Activated T-helper 9 cell treated with anti-CD3 and anti-CD28 coated beads, Interleukin-2, amount 50 U/mL, for 16 hours (primary cell): ENCODE measurements at places on chromosomes 4 and X.
A peak's percentile ranks its signal among the peaks of the same experiment; 100 is the strongest.

DNA sequence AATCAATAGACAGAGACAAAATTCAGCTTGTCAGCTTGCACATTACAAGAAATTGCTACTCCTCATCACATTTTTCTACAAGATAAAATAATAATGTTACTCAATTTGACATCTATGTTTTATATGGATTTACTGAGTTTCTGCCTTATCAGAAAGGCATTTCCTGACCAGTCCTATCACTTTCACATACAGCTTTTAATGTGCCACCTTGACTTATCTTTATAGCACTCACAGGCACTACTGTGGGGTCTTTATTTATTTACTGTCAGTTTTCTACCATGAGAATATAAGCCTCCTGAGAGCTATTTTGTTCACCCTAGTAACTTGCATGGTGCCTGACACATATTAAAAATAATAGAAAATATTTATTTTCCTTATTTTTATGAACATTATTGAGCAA, 6.0 kb downstream of the NDST4 start:
- DNase-seq, result no peak

- DNase-seq, result peak; percentile 50
These were observed 994 bp downstream of the GALNT7 start for GRCh38 chr4:173169428-173170181.

GRCh38 chrX:15600745-15601144, at the start of gene ACE2:
Gene ACE2, minus strand, starts transcription at chrX:15600960. Its CDS starts 49 bp downstream, at chrX:15600911.
- DNase-seq, result no peak

GRCh38 chr4:108519911-108520601, 100.3 kb upstream of the RPL34 start:
- no peak for DNase-seq

DNA sequence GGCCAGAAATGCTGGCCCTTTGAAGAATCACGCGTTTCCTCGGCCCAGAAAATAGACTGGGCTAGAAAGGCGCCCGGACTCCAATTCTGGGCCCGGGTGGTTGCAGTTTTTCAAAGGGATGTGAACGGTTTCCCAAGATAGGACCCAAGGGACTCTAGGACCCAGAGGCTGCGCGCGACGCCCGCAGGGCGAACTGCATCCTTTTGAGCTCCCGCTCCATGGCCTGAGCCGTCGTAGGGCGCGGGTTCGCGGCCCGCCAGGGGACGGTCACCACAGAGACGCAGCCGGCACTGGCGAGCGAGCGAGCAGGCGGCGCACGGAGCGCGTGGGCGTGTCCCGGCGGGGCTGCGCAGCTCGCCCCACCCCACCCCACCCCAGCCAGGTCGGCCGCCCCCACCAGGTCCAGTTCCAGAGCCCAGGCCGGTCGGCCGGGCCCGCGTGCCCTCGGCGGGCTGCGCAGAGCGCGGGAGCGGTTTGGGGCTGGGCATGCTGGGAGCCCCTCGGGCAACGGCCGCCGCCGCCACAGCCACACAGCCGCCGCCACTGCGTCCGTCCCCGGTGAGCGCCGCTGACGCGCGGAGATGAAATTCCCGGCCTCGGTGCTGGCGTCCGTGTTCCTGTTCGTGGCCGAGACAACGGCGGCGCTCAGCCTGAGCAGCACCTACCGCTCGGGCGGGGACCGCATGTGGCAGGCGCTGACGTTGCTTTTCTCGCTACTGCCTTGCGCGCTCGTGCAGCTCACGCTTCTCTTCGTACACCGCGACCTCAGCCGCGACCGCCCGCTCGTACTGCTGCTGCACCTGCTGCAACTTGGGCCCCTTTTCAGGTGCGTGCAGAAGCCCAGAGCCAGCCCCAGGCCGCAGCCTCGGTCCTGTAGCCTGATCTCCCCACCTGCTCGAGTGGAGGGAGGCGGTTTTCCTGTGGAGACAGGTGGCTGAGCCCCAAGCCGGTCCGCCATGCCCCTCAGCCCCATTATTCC, at the start of gene XK:
XK (plus strand) TSS at position 411 of the 979 bp plus-strand sequence; CDS start at position 582, 171 bp downstream.
- peak; percentile 10 for DNase-seq

DNA sequence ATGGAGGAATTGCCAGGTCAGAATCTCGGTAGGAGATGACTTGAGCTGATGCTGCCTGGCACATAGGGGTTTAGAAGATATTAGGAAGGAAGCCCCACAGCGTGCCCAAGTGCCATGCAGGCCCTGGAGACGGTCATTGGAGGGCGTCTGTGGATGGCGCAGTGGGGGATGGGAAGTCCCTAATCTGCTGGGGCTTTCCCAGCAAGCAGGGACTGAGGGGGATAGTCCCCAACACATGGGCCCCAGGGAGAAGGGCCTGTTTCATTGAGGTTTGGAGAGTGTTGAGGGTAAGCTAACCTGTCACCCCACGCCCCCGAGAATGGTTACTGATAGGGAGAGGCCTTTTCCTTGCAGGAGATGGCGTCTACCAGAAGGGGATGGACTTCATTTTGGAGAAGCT, 7.8 kb downstream of the TAFAZZIN start:
- no peak for DNase-seq

DNA sequence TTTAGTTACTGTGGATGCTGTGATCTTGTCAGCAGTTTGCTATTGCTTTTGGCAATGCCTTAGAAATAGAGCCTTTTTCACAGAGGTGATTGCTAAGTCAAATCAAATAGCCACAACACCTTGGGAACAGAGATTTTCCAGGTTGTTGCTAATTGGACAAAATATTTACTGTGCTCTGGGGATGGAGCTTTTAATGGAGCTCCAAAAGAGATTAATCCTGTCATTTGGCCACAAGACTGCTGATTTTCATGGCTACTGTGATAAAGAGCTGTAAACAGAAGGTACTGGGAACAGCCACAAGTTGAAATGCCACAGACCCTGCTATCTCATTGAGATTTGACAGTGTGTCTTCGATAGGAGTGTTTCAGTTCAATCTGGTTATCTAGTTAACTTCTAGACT, 1715.2 kb upstream of the ADGRL3 start:
- DNase-seq, result no peak

DNA sequence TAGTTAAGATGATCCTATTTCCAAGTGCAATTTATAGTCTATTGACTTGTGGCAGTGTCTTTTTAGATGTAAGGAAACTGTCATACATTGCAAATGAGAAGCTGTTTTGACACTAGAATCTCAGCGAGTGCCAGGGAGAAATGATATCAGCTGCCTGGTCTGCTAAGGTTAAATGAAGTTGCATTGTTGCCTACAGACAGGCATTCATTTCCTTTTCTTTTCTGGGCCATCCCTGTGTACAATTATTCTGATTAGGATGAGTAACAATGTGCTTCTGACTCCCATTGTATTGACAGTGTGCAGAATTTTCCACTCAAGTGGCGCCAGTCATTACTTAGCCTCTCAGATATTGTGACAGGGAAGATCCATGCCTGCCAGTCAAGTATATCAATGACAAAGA, 231.2 kb downstream of the GPAT3 start:
- no peak for DNase-seq

GRCh38 chr4:48974979-48975640, 11.0 kb upstream of the CWH43 start:
- no peak for DNase-seq
